ENCODE measurements at places on chromosomes 12 and 14.

DNA sequence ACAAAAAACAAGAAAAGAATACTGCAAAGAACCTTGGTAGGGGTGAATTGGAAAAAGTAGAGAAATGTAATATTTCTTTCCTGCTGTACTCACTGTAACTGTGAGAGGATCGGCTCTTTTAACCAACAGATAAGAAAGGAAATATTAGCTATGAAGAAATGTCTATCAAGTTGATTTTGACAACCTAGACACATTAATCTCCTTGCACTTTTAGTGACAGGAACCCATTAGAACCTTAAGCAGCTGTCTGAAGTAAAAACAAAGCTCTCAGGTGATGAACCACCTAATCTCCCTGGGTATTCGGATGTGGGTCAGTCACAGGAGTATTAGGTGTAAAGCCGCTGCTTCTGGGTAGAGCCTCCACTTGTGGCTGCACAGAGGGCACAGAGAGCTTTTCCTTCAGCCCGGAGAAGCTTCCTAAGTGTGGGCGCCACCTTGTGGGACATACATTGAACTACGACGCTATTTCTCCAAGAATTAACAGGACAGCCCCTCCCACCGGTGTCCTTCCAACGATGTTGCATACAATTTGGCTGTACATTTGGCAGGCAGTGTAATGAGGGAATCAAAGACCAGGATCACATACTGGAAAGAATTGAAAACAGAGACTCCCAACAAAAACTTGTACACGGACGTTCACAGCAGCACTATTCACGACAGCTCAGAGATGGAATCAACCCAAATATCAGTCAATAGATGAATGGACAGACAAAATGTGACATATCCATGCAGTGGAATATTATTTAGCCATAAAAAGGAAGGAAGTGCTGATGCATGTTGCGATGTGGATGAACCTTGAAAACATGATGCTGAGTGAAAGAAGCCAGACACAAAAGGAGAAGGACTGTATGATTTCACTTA lies 28.9 kb upstream of the MAPKAPK5 start:
- peak; percentile 87 for DNase-seq

GRCh38 chr14:57060276-57060955 lies 208.3 kb downstream of the EXOC5 start:
- DNase-seq = no peak

- DNase-seq = no peak
Observed at GRCh38 chr12:132488127-132489077, 1.5 kb upstream of the FBRSL1 start.

- DNase-seq = no peak
Observed at GRCh38 chr12:128449146-128449894, 182.3 kb downstream of the TMEM132C start.

DNA sequence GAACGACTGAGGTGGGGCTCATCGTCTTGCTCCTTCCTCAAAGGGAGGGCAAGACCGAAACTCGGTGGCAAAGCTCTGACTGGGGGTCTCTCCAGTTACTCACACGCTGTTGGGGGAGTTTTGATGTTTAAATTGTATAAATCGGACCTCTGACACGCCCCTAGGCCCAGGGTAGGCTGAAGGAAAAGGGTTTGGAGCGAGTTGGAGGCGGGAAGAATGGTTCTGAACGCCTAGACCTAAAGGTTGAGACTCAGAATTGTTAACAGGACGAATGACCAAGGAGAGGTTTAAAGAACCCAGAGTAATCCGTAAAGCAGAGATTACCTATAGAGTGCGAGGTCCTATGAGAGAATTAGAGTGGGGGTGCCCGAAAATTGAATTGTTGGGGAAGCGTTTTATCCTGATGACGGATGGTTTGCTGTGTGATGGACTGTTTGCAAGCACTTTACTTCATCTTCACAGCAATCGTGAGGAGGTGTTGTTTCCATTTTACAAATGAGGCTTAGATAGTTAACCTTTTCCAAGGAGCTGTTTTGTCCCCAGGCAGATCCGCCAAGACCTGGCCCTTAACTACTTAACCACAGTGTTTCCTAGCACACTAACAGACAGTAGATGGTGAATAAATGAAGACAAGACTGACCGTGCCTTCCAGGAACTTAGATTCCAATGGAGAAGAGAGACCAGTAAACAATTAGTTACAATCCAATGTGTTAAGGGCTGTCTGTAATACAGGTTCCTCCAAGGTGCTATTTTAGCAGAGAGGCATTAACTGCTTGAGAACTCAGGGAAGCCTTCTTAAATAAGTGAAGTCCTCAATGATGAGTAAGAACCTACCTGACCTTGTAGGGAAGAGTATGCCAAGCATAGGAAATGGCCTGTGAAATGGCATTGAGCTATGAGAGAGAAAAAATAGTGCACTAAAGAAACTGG lies 929 bp upstream of the UBE2N start:
- peak; percentile 60 for DNase-seq

DNA sequence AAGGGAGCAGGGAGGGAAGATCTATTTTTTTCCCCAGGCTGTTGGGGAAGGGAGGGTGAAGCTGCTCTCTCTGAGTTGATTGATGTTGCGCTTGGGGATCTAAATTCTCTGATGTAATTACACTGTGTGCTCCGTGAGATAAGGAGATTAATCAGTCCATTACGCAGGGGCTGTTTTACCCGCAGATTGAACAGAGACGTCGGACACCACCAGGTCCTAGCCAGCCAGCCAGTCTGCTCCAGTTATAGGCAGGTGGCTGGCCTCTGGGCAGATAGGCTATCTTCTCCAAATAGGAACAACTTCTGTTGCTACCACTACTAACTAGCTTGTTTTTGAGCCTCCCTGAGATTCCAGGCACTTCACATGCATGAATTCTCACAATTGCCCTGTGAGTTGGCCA lies 91.1 kb downstream of the SRRM4 start:
- DNase-seq = no peak

DNA sequence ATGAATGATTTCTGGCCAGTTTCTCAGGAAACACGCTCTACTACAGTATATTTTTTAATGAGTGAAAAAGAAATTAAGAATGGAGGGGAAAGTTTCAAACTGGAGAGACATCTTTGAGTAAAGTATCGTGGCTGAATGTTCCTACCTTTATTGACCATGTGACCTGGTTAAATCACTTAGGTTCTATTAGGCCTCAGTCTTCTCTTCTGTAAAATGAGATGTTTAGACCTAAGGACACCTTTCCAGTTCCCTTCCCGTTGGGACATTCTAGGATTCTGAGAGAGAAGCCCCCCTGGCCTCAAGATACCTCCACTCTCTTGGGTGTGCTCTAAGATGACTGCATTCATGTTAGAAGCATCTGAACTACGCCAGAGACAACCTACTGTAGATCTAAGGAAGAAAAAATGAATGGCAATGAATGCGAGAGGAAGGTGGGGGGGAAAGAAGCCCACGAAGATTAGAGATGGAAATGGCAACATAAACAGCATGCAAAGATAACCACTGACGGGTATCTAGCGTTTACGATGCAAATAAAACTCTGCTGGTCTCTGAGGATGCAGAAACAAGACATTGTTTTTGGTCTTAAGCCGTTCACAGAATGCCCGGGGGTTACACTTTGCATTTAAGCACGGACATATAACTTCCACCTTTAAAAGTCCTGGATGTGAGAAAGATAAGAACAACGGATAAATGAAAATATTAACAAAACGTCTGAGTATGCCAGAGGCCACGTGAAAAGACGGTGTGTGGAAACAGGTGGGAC lies 599 bp upstream of the CPSF6 start:
- no peak for DNase-seq

DNA sequence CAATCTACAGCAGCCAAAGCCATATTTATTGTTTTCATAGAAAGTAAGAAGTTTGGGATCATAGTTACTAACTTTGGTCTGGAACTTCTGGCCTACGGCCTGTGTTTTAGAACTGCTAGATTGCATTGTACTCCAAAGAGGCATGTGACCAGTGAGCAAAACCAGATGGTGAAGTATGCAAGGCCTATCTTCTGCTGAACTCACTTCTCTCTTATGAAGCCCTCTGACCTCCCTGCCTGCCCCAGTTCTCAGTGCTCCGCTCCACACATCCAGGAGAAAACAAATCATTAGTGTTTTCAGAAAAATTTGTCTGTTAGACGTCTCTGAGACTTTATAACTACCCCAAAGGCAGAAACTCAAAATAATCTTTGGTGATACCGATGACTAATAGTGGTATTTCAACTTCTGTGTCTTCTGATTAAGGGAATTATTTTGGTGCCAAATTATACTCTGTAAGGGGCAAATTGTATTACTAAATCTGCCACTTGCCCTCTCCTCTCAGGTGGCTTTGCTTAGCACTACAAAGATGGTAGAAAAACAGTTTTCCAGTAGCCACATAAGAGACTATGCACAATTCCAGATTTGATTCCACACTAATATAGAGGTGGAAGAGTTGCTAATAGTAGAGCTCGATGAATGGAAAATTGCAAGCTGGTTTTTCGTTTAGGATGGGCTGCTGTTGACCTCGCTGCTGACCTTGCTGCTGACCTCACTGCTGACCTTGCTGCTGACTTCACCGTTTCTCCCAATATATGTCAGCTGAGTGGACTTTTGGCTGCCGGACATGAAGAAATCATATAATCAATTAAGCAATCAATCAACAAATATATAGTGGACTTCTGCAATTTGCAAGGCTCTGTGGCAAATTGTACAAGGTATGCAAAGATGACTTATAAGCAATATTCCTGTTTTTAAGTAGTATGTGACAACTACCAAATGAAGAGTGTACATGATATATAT lies 147.5 kb downstream of the KITLG start:
- DNase-seq = no peak

GRCh38 chr12:58089588-58089987 lies 148.2 kb downstream of the ATP23 start:
- no peak for DNase-seq

DNA sequence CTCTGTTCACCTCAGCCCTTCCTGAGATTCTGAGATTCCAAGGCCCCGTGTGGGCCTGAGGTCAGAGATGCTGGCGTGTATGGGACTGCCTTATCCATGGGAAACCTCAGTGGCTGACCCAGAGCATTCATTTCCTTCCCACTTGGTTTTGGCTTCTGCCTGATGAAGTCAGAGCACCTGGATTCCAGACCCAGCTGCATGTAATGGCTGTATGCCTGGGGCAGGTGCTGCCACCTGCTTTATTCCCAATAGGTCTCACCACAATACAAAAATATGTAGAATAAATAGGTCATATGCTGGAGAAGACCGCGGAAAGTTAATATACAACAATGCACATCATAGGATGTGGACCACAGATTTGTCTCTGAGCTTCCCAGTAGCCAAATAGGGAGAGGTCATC lies 25.6 kb downstream of the FIGNL2 start:
- DNase-seq = no peak

GRCh38 chr12:112350593-112351592 lies 31.3 kb downstream of the HECTD4 start:
- DNase-seq = no peak

DNA sequence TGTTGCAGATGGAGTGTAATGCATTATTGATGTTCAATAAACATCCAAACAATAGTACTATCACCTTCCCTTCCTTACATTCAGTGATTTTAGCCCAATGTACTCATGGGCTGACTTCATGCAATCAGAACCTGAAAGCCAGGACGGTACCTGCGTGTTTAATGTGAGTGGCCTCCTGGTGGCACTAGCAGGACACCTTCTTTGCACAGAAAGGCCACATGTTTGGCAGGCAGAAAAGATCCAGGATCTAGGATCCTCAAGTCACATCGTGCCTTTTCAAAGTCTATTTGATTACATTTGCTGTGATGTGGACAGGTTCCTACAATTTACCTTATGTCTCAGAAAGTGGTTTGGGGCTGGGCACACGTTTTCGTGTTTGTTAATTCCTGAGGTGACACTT lies 82.9 kb downstream of the NEDD1 start:
- peak; percentile 28 for DNase-seq

DNA sequence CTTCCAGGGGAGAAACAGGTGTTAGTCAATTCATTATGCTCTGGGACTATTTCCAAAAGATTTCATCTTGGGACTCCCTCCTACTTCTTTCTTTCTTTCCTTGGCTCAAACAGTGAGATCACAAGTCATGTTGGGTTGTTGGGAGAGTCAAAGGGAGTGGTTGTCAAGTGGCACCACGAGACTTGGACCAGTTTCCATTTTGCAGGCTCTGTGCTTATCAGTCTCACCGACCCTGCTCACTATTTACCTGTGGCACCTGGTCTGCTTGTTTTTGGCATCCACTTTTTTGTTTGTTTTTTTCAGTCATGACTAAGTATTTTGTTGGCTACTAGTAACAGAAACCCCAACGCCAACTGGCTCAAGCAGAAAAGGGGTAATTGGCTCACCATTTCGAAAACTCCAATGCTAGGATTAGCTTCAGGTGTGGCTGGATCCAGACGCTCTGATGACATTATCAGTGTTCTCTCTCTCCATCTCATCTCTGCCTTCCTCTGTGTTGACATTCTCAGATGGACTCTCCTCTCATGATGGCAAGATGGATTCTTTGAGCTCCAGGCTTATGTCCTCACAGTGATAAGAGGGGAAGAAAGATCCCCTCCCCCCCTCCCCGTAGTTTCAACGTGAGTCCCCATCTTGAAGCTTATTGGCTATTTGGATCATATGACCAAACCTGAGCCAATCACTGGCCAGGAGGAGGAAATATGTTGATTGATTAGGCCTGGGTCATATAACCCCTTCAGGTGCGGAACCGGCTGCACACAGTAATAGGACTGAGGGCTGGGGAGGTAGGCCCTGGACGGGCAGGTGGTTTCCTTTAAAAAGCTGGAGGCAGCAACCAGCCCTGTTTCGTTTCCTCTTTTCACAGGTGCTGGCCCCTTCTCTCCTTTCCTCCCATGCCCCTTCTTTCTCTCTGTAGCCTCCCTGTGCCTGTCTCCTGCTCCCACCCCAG lies 84.2 kb downstream of the AACS start:
- DNase-seq = no peak

GRCh38 chr14:100219126-100219785 lies 19.7 kb upstream of the YY1 start:
- no peak for DNase-seq

GRCh38 chr12:102542816-102543440 lies 62.6 kb upstream of the IGF1 start:
- DNase-seq = no peak

DNA sequence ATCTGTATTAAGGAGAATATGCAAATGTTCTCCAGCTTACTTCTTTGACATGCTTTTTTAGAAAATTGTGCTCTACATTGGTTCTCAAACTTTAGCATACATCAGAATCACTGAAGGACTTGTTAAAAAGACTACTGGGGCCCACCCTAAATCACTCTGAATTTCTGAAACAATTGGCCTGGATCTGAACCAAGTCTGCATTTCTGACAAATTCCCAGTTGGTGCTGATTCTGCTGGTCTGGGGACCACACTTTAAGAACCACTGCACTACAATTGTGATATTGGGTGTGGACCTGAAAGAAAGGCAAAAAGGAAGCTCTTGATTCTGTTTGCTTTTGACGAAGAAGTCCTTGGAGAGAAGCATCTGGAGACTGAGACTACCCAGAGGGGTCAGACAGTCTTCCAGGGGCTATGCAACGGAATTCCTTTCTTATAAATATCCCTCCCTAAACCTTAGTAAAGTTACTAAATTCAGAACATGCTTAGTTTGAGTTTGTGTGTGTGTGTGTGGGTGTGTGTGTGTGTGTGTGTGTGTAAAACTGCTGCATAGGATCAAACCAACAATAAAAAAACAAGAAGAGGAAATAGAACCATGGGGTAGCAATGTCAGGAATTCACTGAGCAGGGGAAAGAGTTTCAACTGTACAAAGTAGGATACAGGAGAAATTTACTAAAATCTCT lies 36.8 kb downstream of the EAPP start:
- DNase-seq = no peak
